Cerebellar cortex (tissue), 1 donor: ENCODE measurements at places on chromosomes 1 and 21.

DNA sequence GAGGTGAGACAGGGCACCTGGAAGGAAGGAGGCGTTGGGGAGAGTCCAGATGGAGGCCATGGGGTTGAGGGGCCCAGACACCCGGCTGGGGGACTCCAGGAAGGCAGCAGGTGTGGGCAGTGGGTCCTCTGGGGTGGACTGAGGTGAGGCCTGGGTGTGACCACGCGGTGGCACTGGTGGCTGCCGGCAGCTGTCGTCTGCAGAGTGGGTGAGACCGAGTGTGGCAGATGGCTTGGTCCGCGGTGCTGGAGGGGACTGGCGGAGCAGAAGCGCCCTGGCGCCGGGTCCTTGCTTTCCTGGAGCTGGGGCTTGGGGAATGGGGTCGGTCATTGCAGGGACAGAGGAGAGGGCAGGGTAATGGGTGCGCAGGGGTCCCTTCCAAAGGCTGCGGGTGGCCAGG lies 12.5 kb downstream of the AGRN start:
- no peak for DNase-seq

DNA sequence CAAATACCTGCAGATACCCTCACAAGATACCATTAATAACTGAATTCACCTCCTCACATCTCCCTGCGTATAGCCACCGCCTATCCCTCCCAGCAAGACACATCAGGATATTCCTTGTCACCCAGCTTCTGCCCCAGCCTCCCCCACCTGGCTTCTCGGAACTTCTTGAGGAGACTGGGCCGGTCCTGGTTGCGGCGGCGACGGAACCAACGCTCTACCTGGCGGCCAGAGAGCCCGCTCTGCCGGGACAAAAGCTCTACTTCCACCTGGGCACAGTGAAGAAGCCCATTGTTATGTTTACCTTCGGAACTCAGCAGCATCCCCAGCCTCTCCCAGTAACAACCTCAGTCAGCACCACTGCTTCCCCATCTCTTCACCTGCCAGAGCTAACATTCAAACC lies 6.7 kb downstream of the CERS2 start:
- DNase-seq = no peak

DNA sequence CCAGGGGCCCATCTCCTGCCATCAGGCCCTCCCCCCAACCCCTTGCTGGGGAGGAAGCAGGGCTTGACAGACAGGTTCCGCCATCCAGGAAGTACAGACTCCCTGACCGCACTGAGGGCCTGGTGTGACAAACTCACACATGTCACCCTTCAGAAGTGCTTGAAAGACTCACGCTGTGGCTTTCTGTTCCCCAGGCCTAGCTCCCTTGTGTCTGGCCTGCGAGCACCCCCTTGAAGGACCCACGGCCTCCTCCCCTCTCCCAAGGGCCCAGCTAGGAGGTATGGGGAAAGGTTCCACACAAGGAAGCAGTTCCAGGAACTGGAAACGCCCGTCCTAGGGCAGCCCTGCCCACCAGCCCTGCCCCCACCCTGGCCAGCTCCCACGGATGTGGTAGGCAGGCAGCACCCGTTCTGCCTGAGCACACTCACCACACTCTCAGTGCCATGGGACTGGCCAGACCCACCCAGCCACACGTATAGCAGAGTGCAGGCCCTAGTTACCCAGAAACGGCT lies 26.7 kb downstream of the SLC2A1 start:
- DNase-seq = no peak

GRCh38 chr1:42964044-42964812 lies 5.6 kb upstream of the SLC2A1 start:
- no peak for DNase-seq

- DNase-seq = no peak
Observed at GRCh38 chr1:46218443-46218842, 15.3 kb downstream of the LURAP1 start.
